ENCODE measurements at places on chromosomes 2 and 18.

GRCh38 chr18:45839414-45840395 is 14.2 kb downstream of the SIGLEC15 start:
- DNase-seq, result no peak

- no peak for DNase-seq
Observed at GRCh38 chr18:52348209-52348608, 8.2 kb downstream of the DCC start.

DNA sequence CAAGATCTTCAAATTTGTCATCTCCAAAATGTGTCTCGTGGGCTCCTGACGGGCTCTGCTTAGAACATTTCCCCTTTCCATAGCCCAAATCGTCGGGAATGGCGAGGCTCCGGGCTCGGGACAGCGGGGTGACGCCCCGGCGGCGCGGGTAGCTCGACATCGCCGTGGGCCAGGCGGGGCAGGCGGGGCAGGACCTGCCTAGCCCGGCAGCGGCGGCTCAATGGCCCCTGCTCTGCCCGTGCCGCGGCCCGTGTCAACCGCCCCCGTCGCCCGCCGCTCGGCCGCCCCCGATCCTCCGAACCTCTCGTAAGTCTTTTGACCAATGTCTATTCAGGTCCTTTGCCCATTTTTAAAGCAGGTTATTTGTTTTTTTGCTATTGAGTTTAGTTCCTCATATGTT is 111.2 kb downstream of the PMAIP1 start:
- no peak for DNase-seq

GRCh38 chr18:47420130-47420529 is 168.7 kb upstream of the SKOR2 start:
- no peak for DNase-seq

GRCh38 chr2:8234757-8235374 is 447.0 kb upstream of the ID2 start:
- no peak for DNase-seq

DNA sequence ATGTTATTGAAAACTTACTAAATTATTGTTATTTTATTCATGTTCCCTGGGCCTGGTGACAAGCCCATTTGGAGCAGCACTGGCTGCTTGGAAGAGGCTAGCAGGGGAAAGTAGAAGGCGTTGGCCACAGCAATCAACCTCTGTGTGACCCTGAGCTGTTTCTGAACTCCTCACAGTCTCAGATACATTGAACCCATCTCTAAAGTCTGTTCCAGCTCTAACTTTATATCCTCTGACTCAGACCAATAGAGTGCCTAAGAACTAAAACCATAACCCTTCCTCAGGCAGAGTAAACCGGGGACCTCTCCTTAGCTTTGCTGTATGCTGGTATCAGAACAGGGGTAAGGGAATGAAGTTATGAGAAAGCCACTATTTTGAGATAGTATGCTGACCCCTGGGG is 96.4 kb upstream of the NOL4 start:
- DNase-seq, result no peak

- no peak for DNase-seq
Observed at GRCh38 chr2:54629914-54630857, 93.3 kb upstream of the EML6 start.

All from activated CD4-positive, alpha-beta T cell treated with anti-CD3 and anti-CD28 coated beads, Interleukin-2, amount 50 U/mL, for 24 hours (primary cell).